ENCODE measurements at places on chromosomes 3 and 15. TPM values are rescaled to one million over a fixed set of nuclear protein-coding genes. Genes with fewer than 3 reads are reported as not detected.

Gene PFN2
- total RNA-seq: 142 TPM

Gene CFAP100
- total RNA-seq: not detected

Gene STOML1
- 11.8 TPM for total RNA-seq

Gene ACKR4
- total RNA-seq: not detected

Gene LINGO1
- total RNA-seq: 10.5 TPM

Gene SPATA12
- 0.30 TPM for total RNA-seq

Gene SLC9C1
- not detected for total RNA-seq

Gene CCR9
- total RNA-seq: 0.03 TPM

Gene PLS1
- 11.1 TPM for total RNA-seq

Gene PCOLCE2
- total RNA-seq: 23.6 TPM

Gene VWA5B2
- 0.60 TPM for total RNA-seq

Gene ARGFX
- total RNA-seq: not detected

Gene GPR171
- not detected for total RNA-seq

Gene GPR27
- 3.0 TPM for total RNA-seq

Gene NRROS
- not detected for total RNA-seq

Gene SLC24A5
- total RNA-seq: not detected

Gene C3orf62
- 1.5 TPM for total RNA-seq

Gene CCDC13
- total RNA-seq: 0.35 TPM

Gene DAPK2
- 4.7 TPM for total RNA-seq

Gene EPHA3
- not detected for total RNA-seq

Gene OCA2
- 0.11 TPM for total RNA-seq

Gene AGTR1
- 0.77 TPM for total RNA-seq

Gene CPA3
- not detected for total RNA-seq

Gene MYL3
- 0.15 TPM for total RNA-seq

Gene HOMER2
- 22.5 TPM for total RNA-seq

Gene ZNF385D
- not detected for total RNA-seq

Gene GRK7
- total RNA-seq: not detected

Gene FGF12
- total RNA-seq: 0.39 TPM

Gene AGBL1
- not detected for total RNA-seq

Gene AADAC
- total RNA-seq: 12.2 TPM

Gene SAMD7
- not detected for total RNA-seq

Gene SNTN
- total RNA-seq: not detected

Gene RGMA
- 0.31 TPM for total RNA-seq

Gene GRIP2
- 1.2 TPM for total RNA-seq

Gene ACVR2B
- total RNA-seq: 3.1 TPM

Gene ADPRH
- 3.0 TPM for total RNA-seq

Gene ATP10A
- 9.8 TPM for total RNA-seq

Gene GREM1
- total RNA-seq: 4.9 TPM

Gene NTRK3
- 24.0 TPM for total RNA-seq

Gene NLGN1
- not detected for total RNA-seq

Gene CDC25A
- 9.4 TPM for total RNA-seq

Gene PLSCR2
- total RNA-seq: not detected

Gene UNC13C
- not detected for total RNA-seq

Gene GNB4
- 17.7 TPM for total RNA-seq

Gene CPLX3
- total RNA-seq: 0.06 TPM

Gene TIPARP
- 77.1 TPM for total RNA-seq

Gene KCNMB2
- total RNA-seq: not detected

Gene GABPB1
- 32.4 TPM for total RNA-seq

Gene INSYN1
- 1.9 TPM for total RNA-seq

Gene MESP1
- 6.8 TPM for total RNA-seq

All from A549 treated with Hydrocortisone at 1 μM for 4 hours (cell line).